ENCODE measurements at places on chromosomes 12 and 14.

- DNase-seq, result no peak
These were observed 250.9 kb downstream of the PDZRN4 start for GRCh38 chr12:41438854-41439541.

GRCh38 chr12:16685107-16685506 is 79.1 kb upstream of the LMO3 start:
- DNase-seq, result no peak

DNA sequence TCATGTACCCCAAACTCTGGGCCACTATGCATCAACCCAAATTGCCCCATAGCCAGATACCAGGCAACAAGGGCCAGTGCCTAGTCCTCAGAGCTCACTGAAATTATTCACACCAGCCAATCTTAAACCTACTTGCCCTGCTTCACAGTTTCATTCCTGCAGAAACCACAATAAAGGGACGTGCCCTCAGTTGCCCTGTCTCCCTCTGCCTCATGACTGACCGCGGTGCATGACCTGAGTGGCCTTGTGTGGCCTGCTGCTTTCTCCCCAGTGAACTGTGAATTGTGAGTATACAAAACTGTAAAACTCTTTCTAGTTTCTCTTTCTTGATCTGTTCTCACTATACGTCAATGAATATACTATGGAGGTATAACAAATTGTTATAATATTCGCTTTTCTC is 490.9 kb upstream of the MIS18BP1 start:
- no peak for DNase-seq

GRCh38 chr12:3468836-3469235 is 22.2 kb upstream of the PRMT8 start:
- no peak for DNase-seq

- DNase-seq, result no peak
These were observed 71.3 kb downstream of the FBXL14 start for GRCh38 chr12:1523046-1523445.

GRCh38 chr14:105519946-105520698 is 6.3 kb upstream of the TMEM121 start:
- DNase-seq, result no peak

DNA sequence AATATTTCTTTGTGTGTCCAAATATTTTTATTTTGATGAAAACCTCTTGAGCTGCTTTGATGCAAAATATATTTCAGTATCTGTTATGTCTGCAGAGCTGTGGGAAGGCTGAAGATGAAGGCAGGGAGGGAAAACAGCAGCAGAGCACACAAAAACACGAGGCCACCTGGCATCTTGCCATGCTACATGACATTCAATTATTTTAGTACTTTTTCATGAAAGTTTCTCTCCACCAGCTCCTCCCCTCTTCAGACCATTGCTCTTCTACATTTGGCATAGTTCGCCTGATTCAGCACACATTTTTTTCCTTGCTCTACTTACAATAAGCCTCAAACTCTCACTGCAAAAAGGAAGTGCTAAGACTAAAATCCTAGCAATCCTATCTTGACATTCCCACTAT is 4.6 kb upstream of the ALX1 start:
- DNase-seq, result no peak

- no peak for DNase-seq
These were observed 1.3 kb downstream of the FGD6 start for GRCh38 chr12:95215949-95216348.

DNA sequence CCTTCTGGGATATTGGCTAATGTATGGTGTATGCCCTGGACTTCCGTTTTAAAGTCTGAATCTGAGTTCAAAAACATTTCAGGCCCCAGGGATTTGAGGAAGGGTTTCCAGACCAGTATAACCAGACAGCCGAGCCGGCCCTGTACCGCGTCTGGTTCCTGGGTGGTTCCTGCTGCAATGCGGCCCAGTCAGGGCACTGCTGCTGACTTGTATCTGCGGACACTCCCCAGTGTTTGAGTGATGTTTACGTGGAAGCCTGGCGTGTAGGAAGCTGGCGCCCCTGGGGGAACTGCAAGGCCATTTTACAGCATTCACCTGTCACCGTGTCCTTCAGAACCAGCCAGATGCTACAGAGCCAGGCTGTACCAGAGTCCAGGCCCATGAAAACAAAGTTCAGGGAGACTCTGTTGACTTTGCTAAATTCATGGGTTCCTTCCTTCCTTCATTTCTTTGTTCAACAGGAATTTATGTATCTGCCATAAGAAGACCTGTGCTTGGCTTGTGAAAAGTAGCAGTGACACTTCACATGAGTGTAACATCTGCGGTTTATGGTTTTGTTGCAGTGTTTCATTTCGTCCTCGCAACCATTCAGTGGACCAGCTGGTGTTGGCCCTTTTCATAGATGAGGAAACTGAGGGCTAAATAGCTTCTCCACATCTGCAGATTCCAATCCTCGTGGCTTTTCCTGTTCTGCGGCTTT is 16.8 kb downstream of the EML1 start:
- DNase-seq, result no peak
